NCI-H2227 treated with DMSO at 0.1 percent for 48 hours (cell line): ENCODE measurements at places on chromosomes 2 and 18.

- no peak for DNase-seq
These were observed 474 bp upstream of the CERKL start for GRCh38 chr2:181657379-181657778.

DNA sequence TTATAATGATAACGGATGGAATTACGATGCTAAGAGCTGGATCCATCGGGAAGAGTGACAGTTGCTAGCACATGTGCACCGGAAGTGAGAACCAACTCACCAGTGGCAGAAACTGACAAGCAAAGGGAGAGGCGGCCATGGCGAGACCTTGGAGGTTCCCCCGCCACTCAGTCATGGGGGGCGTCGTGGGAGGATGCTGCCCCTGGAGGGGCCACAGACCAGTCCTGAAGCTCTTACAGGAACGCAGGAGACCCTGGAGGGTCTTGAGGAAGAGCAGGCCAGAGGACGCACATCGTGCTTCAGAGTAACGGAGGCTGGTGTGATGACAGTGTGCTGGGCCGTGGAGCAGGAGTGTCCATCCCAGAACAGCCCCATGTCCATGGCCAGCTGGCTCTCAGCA is 53.1 kb upstream of the KCNG2 start:
- DNase-seq: no peak

DNA sequence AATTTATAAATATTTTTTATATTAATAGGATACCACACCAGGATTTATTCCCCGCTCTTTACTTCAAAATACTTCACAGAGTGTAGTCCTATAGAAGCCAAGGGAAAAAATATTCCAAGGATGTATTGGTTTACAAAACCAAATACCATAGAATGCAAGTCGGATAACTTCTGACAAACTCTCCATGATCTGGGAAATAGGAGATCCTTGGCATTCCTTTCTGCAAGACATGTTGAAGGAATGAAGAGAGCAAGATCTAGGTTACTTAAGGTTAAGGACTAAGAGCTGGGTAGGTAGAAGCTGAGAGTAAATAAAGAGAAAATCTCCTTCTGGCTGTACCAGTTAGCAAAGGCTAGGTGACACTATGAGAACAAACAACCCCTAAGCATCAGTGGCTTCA is 141.2 kb downstream of the LRATD1 start:
- DNase-seq: no peak

- no peak for DNase-seq
These were observed 414.8 kb upstream of the HS6ST1 start for GRCh38 chr2:128733450-128733849.

- no peak for DNase-seq
These were observed 99.9 kb downstream of the ASXL3 start for GRCh38 chr18:33677891-33678290.

- no peak for DNase-seq
These were observed 47.9 kb downstream of the DOCK10 start for GRCh38 chr2:224994242-224994823.
